A549 treated with DMSO at 1 μM for 4 hours (cell line): ENCODE measurements at places on chromosomes 3 and 15. TPM values are rescaled to one million over a fixed set of nuclear protein-coding genes. Genes with fewer than 3 reads are reported as not detected.

Gene KNL1
- 6.4 to 9.4 TPM (median 8.4 TPM) in 5 replicates for total RNA-seq

Gene MED12L
- total RNA-seq, result 0.30 to 0.72 TPM (median 0.60 TPM) in 5 replicates

Gene GUCA1C
- not detected in 5 replicates for total RNA-seq

Gene SCN11A
- 0.01 TPM in 1 of 5 replicates, not detected in the others for total RNA-seq

Gene SPINK8
- total RNA-seq, result not detected in 5 replicates

Gene ABHD6
- total RNA-seq, result 10.8 to 14.1 TPM (median 13.5 TPM) in 5 replicates

Gene RIOX2
- total RNA-seq, result 26.6 to 34.9 TPM (median 32.3 TPM) in 5 replicates

Gene PAK6
- 0.14 to 0.56 TPM (median 0.31 TPM) in 5 replicates for total RNA-seq

Gene ADAMTS9
- total RNA-seq, result 0.54 to 0.78 TPM (median 0.59 TPM) in 5 replicates

Gene XCR1
- total RNA-seq, result not detected in 5 replicates

Gene SIDT1
- 0.19 to 0.64 TPM (median 0.48 TPM) in 5 replicates for total RNA-seq

Gene FILIP1L
- 0.05 to 0.08 TPM (median 0.07 TPM) in 4 of 5 replicates, not detected in the other for total RNA-seq

Gene WDR49
- not detected in 5 replicates for total RNA-seq

Gene RPUSD2
- 15.2 to 16.6 TPM (median 16.0 TPM) in 5 replicates for total RNA-seq

Gene ISY1
- total RNA-seq, result 19.0 to 24.5 TPM (median 22.6 TPM) in 5 replicates

Gene CHST13
- 0.25 to 1.0 TPM (median 0.67 TPM) in 5 replicates for total RNA-seq

Gene CSTA
- total RNA-seq, result 0.63 to 1.2 TPM (median 1.1 TPM) in 5 replicates

Gene GOLGA8T
- total RNA-seq, result 0.66 to 1.7 TPM (median 1.3 TPM) in 5 replicates

Gene EPHA3
- total RNA-seq, result not detected in 5 replicates

Gene PIK3CA
- total RNA-seq, result 5.8 to 8.1 TPM (median 6.6 TPM) in 5 replicates

Gene SPATA12
- 0.45 to 0.64 TPM (median 0.52 TPM) in 5 replicates for total RNA-seq

Gene ESYT3
- total RNA-seq, result 0.56 to 1.0 TPM (median 0.78 TPM) in 5 replicates

Gene LYZL4
- not detected in 5 replicates for total RNA-seq

Gene DTWD1
- 12.5 to 18.0 TPM (median 14.0 TPM) in 5 replicates for total RNA-seq

Gene SLITRK3
- not detected in 5 replicates for total RNA-seq

Gene ASB14
- not detected in 5 replicates for total RNA-seq

Gene NEO1
- 32.8 to 37.7 TPM (median 33.4 TPM) in 5 replicates for total RNA-seq

Gene ANKUB1
- not detected in 5 replicates for total RNA-seq

Gene KLF13
- 68.3 to 87.4 TPM (median 77.1 TPM) in 5 replicates for total RNA-seq

Gene GPR160
- 1.0 to 2.6 TPM (median 2.0 TPM) in 5 replicates for total RNA-seq

Gene CCDC33
- total RNA-seq, result 5.0 to 7.6 TPM (median 5.8 TPM) in 5 replicates

Gene DISP2
- 0.32 to 1.3 TPM (median 1.2 TPM) in 5 replicates for total RNA-seq

Gene TMEM89
- not detected in 5 replicates for total RNA-seq

Gene FANCD2OS
- total RNA-seq, result not detected in 5 replicates

Gene GJD2
- total RNA-seq, result not detected in 5 replicates

Gene TMEM158
- total RNA-seq, result 15.8 to 30.6 TPM (median 22.0 TPM) in 5 replicates

Gene NMB
- total RNA-seq, result 14.1 to 23.7 TPM (median 23.5 TPM) in 5 replicates

Gene WNT5A
- 0.62 to 1.3 TPM (median 0.82 TPM) in 5 replicates for total RNA-seq

Gene ZNF385D
- total RNA-seq, result not detected in 5 replicates

Gene DUOXA2
- not detected in 5 replicates for total RNA-seq
